ENCODE measurements at places on chromosomes 5 and 9.

DNA sequence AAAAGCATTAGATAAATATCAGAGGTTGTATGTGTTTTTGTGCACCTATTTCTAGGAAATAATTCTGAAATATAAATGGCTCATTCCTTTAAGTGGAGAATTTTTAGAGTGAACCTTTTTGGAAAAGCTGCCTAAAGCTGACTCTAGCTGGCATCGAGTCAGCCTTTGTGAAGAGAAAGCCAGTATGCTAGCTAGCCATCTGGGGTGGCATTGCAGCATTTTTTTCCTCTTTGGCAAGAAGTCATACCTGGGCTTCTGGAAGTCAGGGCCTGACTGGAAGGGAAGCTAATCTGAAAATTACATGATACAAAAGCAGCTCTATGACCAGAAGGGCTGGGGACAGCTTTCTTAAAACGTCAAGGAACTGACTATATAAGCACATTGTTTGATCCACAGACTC is 19.7 kb downstream of the ANP32B start:
- no peak for DNase-seq

- DNase-seq = peak; percentile 40
Observed at GRCh38 chr9:100222674-100223073, 123.6 kb downstream of the INVS start.

GRCh38 chr9:16884952-16885513 is 14.6 kb upstream of the BNC2 start:
- peak; percentile 71 for DNase-seq

DNA sequence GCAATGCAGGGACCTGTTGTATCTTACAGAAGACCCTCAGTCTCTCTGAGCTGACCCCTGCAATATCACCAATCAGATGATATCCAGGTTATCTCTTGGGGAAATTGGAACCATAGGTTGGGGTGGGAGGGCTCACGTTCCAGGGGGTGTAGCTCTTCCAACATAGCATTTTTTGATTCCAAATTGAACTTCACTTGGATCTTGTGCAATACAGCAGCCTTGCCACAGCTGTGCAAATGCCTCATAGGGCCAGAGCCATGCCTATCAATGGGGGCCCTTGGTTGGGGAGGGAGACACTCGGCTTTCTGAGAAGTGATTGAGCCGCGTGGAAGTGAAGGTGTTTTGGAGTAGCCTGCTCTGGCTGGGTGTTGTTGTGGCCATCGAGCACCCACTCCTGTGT is 117.2 kb upstream of the PITX1 start:
- DNase-seq = no peak

DNA sequence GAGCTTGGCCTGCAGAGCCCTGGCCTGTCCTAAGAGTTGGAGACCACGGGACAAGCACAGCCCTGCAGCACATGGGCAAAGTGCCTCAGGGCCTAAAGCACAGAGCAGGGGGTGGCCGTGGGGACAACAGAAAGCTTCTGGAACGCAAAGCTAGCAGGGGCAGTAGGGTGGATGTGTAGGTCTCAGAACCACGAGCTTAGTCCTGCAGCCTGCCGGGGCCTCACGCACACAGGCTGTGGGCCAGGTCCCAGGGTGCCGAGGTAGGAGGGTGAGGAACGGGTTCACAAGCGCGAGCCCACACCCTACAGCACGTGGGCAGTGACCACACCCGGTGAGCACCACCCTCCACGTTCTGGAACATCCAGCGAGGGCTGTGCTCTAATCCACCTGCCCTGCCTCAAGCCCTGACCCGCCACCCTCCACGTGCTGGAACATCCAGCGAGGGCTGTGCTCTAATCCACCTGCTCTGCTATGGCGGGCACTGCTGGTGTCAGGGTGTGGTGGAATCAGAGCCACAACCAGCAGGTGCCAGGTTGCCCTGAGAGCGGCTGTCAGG is 9.3 kb downstream of the CLPTM1L start:
- DNase-seq = no peak

DNA sequence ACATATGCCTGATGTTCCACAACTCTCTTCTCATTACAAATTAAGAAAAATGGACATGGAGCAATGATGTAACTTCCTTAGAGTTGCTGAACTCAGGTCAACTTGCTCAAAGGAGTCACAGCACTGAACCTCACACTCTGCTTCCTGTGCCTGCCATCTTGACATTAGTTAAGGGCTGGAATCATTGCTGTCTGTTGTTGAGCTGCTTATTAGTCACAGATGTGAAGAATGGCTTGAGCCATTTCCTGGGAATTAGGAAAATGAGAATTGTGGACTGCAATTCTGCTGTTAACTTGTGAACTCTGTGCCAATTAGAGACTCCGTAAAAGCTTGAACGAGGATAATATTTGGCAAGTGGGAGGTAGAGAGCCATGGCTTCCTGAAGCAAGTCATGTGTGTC is 212.0 kb downstream of the ADAMTS12 start:
- peak; percentile 61 for DNase-seq

- no peak for DNase-seq
Observed at GRCh38 chr5:61801174-61801573, 469.1 kb downstream of the ZSWIM6 start.

DNA sequence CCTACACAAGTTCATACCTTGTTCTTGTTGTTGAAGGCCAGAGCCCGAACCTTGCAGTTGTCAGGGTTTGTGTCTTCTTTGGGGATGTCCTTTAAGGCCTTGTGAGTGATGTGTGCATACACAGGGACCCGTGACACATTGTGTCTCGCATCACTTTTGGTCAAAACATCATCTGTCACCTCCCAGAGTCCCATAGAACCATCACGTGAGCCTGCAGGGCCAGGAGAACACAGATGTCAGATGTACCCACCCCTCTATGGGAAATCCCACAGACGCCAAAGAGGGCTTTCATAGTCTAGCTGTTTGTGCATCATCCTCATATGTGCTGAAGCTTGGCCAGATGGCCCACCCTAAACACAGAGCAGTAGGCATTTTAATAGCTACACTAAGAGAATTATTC is 28.2 kb downstream of the DCAF12 start:
- DNase-seq = no peak

All from AG08395 (cell line).